ENCODE measurements at places on chromosomes 7 and 10. TPM values are rescaled to one million over a fixed set of nuclear protein-coding genes. Genes with fewer than 3 reads are reported as not detected.

The RSPH10B2 gene
- total RNA-seq, result 1.0 TPM

- H3K36me3 ChIP-seq, result no peaks in the 10 kb centered on the region
- no peak overlapping the region for H3K27ac ChIP-seq
- no peak overlapping the region for H3K4me3 ChIP-seq
- no peaks in the 10 kb centered on the region for H3K4me1 ChIP-seq
These were observed 1047.1 kb downstream of the NRG3 start for GRCh38 chr10:82922046-82922445.

The METTL27 gene
- total RNA-seq, result 0.74 TPM

The GIMAP8 gene
- 29.2 TPM for total RNA-seq

The RARRES2 gene
- total RNA-seq, result not detected

The EGR2 gene
- 2.2 TPM for total RNA-seq

Measured in activated naive CD8-positive, alpha-beta T cell treated with anti-CD3 and anti-CD28 coated beads, Interleukin-2, amount 10 ng/mL, durations not matched to agents 7 days and 5 days (primary cell).